Stimulated activated CD8-positive, alpha-beta memory T cell treated with anti-CD3 and anti-CD28 coated beads, Interleukin-12 subunit alpha, Interleukin-12 subunit beta, amount 100 ng/mL, for 4 hours (primary cell): ENCODE measurements at places on chromosomes 1 and 21.

GRCh38 chr1:186775036-186775435, 53.7 kb upstream of the PLA2G4A start:
- no peak for DNase-seq

DNA sequence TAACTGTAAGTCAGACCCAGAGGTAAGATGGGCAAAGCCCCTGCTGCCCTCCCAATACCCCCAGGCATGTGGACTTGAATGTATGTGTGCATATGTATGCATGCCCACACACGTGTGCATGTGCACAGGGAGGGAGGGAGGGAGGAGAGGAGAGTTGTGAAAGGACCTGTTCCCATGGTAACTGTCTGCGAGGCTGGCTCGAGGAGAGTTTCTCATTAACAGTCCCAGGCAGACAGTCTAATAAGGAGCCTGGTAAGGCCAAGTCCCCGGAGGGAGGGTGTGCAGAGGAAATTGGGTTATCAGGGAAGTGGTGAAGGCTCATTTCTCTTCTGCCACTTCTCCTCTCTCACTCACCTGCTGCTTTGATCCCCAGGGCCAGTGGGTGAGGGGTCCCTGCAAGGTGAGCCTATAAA, 74.9 kb downstream of the NFASC start:
- DNase-seq = no peak

GRCh38 chr1:153563991-153564390, 1.7 kb downstream of the S100A2 start:
- DNase-seq = no peak

- no peak for DNase-seq
These were observed 63.6 kb downstream of the EPHB2 start for GRCh38 chr1:22773981-22774832.

- no peak for DNase-seq
These were observed 4.1 kb upstream of the TMEM81 start for GRCh38 chr1:205088341-205088740.

- no peak for DNase-seq
These were observed 12.7 kb downstream of the TMCO4 start for GRCh38 chr1:19786988-19787423.

DNA sequence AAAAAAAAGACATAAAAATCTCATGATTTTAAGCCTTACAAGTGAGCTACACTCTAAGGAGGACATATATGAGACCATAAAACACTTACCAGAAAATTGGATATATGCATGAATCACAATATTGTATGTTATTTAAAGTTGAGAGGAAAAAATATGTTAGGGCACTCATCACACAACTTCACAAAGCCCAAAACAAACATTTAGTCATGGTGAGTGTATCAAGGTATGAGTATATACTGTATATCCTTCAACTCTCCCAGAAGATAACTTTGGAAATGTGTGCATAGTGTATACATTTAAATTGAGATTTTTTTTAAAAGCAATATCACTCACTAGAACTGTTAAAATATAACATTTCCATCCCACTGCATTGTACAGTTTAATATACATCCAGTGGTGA, 259.3 kb downstream of the SRGAP2C start:
- no peak for DNase-seq

DNA sequence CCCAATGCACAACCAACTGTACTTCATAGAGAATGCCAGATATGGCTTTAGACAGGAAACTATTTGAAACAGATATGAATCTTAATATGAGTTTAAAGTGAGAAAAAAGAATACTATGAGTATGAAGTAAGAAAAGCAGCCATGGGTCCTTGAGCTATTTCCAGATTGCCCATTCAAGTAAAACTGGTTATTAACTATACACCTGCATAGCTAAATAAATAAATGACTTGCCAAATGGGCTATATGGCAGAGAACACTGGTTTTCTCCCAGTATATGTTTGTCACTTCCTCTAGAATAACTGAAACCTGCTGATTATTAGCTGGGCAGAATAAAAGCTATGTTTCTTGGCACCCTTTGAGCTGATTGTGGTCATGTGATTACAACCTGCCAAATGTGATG, 17.0 kb upstream of the CD1C start:
- DNase-seq = no peak

- DNase-seq = no peak
These were observed 9.1 kb downstream of the SGIP1 start for GRCh38 chr1:66542811-66543767.

- no peak for DNase-seq
These were observed 36.7 kb downstream of the ZBTB40 start for GRCh38 chr1:22488319-22488718.

GRCh38 chr1:229913489-229913888, 153.5 kb upstream of the GALNT2 start:
- DNase-seq = no peak

GRCh38 chr1:9385801-9386573, 93.3 kb downstream of the SPSB1 start:
- no peak for DNase-seq

GRCh38 chr1:35539073-35539823, 18.0 kb downstream of the KIAA0319L start:
- no peak for DNase-seq

DNA sequence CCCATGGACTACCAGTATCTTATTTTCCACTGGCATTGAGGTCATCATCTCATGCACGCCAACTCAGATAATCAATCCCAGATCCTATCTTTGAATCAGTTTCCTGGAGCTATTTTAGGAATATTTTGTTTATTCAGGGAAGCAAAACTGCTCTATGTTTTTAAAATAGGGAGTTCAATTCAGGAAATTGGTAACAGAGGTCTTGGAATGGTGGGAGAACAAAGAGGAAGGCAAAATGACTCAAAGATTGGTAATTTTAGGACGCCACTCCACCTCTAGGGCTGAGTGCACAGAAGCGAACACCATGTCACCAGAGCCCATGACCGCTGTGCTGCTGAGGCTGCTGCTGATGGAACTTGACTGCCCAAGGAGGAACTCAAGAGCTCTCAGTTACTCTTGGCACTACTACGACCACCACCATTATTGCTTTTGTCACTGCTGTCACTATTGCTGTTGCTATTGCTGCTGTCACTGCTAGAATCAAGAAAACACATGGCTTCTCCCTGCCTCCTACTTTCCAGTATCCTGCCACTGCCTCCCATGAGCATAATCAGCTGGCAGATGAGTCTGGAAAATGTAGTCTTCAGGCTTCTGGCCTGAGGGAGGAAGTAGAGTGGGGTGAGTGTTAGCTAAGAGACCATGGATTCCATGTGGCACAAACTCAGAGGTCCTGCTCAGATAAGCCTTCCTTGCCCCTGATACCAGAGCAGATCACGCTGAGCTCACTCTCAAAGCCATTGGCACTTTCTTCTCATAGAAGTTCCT, 71.6 kb upstream of the CNIH3 start:
- DNase-seq = no peak

DNA sequence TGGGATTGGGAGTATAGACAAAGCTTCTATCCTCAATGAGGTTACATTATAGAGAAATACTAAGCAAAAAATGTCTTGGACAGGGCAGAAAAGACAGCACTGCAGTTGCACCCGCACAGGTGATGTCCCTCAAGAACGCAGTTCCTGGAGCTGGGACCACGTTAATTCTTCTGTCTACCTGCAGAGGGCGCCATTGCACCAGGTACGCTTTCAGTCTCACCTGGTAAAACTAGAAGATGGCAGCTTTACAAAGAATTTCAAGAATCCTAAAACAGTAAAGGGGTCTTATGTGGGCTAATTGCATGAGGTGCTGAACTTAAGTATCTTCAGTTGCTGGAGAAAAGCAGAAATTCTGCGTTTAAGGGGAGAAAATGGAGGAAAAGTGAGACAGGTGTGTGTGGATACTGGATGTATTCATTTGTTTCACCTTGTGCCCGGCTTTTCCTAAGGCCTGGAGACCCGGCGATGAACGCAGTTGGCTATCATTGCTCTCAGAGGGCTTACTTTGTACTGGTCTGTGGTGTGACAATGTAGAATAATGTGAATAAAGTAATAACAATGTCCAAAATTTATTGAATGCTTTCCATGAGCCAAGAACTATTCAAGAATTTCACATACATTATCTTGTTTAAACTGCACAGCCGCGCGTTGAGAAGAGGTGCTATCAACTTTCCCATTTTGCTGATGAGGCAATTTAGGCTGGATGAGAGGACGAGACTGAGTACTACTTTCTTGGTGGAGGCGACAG, 276.3 kb upstream of the GREM2 start:
- DNase-seq = no peak

- no peak for DNase-seq
These were observed 97.8 kb upstream of the LPGAT1 start for GRCh38 chr1:211928290-211928801.

- DNase-seq = no peak
These were observed 40.7 kb downstream of the SIPA1L2 start for GRCh38 chr1:232589111-232589811.

DNA sequence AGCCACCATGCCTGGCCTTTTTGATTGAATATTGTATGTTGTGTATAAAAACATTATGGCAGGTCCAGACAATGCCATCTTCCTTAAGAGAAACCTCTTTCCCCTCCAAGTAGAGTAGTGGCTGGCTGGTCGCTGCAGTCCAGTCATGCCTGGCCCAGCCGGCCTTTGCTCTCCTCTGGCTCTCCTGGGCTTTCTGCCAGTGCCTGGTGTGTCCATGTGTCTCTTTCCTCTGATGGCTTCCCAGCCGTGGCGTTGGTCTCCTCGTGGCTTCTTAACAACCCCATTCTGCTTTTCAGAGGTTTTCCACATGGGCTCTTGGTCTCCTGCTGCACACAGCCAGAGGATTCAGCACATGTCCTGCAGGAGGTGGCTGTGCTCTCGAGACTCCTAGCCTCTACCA, 58.7 kb downstream of the DIP2A start:
- no peak for DNase-seq

DNA sequence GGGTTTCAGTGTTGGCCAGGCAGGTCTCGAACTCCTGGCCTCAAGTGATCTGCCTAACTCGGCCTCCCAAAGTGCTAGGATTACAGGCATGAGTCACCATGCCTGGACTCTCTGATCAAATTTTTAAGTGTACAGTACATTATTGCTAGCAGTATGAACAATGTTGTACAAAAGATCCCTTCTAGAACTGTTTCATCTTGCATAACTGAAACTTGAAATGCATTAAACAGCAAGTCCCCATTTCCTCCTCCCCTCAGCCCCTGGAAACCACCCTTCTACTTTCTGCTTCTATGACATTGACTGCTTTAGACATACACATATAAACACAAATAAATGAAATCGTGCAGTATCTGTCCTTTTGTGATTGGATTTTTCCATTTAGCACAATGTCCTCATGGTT, 463.4 kb downstream of the PTPRC start:
- DNase-seq = no peak

DNA sequence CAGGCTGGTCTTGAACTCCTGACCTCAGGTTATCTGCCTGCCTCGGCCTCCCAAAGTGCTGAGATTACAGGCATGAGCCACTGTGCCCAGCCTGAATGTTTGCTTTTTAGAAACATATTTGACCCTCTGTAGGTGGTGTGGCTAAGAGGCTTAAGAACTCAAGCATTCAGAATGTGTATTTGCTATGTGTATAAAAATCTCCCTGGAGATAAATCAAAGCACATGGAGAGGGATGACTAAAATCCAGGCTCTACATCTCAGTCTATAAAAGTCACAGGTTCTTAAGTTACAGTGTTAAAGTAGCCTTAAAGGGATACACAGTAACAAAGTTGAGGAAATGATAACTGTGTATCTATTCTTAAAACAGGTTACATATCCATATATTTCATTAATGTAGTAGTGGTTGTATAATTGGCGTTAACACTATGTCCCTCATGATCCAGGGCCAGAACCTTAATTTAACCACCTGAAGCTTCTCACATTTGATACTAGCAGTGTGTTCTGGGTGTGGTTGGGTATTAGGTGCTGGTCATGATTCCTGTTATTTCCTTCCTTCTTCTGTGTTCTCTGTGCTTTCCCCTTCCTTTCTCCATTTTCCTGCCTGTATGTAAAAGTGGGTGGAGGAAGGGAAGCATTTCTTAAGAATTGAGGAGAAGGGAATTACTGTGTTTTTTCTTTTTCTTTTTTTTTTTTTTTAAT, 16.2 kb downstream of the GIPC2 start:
- no peak for DNase-seq

DNA sequence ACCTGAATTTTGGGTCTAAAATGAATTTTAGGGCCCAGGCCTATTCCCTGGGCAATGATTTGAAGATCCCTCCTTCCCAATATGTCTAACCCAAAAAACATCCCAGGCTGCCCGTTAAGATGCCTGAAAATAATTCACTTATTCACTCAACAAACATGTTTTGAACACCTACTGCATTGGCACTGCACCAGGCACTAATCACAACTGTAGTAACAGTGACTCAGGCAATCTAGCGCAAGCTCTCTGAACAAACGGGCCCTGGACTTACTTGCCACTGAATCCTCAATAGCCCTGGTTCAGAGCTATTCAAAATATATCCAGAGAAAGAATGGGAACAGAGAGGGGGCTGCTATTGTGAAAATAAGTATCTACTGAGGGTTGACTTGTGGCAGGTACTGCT, 4.2 kb downstream of the CD244 start:
- no peak for DNase-seq

- no peak for DNase-seq
These were observed 15.4 kb upstream of the EPS15 start for GRCh38 chr1:51534447-51534846.

GRCh38 chr1:48661726-48662463, 114.8 kb downstream of the BEND5 start:
- DNase-seq = no peak

DNA sequence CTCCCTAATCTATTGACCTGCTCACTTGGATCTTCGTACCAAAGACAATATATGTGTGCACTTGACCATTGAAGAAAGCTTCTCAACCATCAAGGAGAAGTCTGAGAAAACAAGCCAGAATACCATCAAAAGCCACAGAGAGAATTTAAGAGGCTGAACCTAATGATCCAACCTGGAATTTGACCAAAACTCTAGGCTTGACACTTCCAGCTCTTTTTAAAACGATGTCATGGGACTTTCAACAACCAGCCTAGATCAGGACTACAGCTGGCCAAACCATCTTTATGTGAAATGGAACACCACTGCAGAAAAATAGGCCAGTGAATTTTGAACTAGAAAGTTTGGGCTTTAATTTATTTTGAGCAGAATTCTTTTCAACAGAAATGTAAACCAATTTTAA, 444.4 kb downstream of the LTN1 start:
- DNase-seq = no peak

DNA sequence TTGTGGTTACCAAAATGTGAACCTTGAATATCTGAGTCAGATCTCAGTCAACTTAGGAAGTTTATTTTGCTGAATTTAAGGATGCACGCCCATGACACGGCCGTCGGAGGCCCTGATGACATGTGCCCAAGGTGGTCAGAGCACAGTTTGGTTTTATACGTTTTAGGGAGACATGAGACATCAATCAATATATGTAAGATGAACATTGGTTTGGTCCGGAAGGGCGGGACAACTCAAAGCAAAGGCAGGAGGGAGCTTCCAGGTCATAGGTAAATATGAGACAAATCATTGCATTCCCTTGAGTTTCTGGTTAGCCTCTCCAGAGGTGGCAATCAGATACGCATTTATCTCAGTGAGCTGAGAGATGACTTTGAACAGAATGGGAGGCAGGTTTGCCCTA, 1.0 kb upstream of the PRMT2 start:
- DNase-seq = no peak

- no peak for DNase-seq
These were observed 398.4 kb downstream of the PRDM2 start for GRCh38 chr1:14098294-14098913.

- no peak for DNase-seq
These were observed 126.3 kb upstream of the CXADR start for GRCh38 chr21:17386498-17386897.

- DNase-seq = no peak
These were observed 603.7 kb upstream of the CAMK1G start for GRCh38 chr1:208979776-208980175.
